Chondrocyte (in vitro differentiated cells): ENCODE measurements at places on chromosomes 2 and 18.
A peak's percentile ranks its signal among the peaks of the same experiment; 100 is the strongest.

- DNase-seq, result no peak
Measured at GRCh38 chr2:21424375-21424774, 300.6 kb downstream of the TDRD15 start.

GRCh38 chr2:224268441-224268840 lies 133.5 kb downstream of the FAM124B start:
- no peak for DNase-seq

- no peak for DNase-seq
Measured at GRCh38 chr18:50674307-50674980, 114.6 kb downstream of the MAPK4 start.

DNA sequence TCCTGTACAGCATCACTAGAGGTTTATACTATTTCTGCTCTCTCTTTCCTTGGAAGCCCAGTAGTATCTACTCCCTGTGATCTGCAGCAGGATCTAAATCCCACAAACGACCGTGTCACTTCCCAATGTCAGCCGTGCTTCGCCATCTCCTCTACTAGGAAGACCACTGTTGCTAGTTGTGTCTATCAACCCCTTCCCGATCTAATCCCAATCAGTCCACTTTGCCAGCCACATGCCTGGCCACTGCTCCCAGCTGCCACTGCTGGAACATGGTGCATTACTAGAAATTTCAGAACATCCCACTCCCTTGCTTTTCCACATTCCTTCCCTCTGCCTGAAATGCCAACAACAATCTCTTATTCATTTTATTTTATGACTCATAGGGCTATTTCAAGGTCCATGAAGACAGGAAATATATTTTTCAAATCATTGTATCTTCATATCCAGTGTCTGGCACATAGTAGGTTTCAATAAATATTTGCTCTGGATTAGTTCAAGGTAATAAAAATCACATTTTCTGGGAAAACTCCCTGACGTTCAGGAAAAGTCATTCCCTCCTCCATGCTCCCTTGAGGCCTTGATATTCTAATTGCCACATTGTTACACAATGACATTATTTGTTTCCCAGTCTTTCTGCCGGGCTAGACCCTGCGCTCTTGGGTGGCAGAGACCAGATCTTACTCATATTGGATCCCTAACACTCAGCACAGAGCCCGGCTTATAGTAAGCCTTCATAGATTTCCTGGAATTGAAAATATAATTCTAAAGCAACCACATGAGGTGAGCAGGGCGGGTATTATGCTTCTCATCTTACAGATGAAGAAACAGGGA lies 2.1 kb upstream of the TRIB2 start:
- DNase-seq, result no peak

DNA sequence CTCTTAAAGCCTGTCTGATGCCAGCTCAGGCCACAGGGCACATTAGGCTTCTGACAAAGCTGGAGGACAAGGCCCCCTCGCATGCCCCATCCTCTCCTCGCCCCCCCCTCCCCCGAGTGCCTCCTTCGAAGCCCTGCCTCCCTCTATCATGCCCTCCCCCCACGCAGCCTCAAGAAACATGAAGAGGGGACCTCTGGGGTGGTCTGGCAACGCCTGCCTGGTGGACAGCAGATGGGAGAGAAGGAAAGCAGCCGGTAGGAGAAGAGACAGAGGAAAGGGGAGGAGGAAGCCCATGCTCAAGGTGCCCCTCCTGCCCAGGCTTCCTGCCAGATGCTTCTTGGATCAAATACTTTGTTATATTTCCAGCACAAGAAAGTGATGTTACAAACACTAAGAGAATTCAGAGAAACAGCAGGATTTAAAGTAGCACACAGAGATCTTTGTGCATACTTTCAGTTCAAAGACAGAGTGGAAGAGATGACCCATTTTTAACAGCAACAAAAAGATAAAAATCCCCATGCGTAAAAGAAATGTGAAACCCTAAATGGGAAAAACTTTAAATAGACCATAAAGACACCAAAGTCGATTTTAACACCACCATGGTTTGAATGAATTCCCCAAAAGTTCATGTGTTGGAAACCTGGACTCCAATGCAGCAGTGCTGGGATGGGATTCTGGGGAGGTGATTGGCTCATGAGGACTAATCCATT lies 19.0 kb downstream of the BOK start:
- peak; percentile 39 for DNase-seq

DNA sequence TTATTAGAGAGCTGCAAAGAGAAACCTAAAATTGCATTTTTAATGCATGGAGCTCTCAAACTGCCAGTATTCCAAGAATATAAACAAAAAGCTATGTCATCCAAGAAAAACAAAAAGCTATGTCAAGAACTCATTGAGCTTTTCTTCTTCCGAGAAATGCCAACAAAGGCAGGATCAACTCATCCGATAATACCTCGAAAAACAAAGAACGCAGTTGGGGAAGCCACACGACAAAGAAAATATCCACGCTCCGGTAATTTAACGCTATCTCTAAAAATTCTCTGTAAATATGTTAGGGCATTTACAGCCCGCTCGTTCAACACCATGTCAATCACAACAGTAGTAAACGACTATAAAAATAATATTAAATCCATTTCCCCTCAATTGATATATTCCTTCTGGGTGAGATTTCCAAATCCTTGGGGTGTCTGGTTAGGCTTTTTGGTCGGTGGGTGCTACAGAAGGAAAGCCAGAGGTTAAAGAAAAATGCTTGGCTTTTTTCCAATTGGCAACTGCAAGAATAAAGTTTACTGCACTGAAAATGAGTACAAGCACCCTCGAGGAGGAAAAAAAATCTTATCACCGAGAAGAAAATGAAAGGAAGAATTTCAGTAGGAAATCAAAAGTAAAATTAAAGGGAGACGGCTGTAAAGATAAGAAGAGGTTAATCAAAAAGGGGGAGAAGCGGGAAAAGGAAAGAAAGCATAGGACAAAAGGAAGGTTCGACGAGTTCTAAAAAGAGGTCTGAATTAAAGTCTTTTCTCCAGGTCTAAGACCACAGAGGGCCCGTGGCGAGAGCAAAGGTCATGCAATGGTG lies 856 bp downstream of the TIA1 start:
- DNase-seq, result no peak

DNA sequence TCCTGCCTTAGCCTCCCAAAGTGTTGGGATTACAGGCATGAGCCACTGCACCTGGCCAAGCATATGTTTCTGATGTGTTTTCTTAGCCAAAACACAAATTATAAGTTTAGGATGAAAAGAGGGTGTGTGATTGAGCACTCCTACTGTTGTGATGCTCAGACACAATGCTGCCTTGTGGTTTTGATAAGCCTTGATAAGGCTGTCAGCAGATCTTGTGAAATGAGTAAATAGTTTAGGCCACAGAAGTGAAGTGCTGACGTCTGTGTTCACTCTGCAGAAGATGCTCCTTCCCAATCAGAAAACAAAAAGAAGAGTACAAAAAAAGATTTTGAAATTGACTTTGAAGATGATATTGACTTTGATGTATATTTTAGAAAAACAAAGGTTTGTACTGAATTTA lies 24.3 kb downstream of the NCAPH start:
- DNase-seq, result no peak

DNA sequence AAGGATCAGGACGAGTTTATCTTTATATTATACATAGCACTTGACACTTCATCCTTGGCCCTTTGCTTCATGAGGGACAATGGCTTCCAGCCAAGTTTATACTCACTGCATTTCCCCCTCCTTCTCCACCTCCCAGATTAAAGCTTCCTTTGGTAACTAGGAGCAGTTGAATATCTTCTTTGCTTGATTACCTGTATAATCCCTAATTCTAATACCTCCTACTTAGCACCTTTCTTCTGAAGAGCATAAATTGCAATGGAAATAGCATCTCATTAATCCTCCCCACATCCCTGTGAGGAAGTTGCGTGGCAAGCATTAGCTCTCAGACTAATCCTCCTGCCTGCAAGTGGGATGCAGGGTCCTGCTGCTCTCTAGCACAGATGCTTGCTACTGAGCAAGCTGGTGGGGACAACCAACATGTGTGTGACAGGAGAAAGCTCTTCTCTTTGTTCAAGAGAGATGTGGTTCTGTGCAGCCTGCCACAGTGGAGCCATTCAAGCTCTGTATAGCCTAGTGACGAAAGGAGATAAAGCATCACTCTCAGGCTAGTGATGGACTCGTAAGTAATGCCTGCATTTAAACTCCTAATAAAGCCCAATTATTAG lies 19.1 kb downstream of the KLHL14 start:
- no peak for DNase-seq

DNA sequence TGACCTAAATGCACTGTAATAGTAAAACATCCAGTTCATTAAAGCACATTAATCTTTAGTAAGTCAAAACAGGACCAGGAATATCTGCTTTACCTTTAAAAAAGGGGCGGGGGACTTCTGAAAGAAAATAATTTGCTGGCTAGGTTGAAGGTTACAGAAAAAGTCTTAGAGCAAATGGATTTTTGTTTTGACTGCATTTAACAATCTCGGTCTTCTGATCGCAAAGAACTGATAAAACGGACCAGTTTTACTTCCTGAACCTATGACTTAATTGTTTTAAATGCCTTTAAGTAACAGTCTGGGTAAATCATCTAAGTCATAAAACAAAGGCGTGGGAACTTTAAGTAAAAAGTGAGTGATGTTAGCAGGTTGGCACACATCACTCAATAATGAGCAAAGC lies 783 bp downstream of the BUB1 start:
- DNase-seq, result no peak

- DNase-seq, result no peak
Measured at GRCh38 chr18:32717126-32717525, 55.7 kb downstream of the KLHL14 start.

- no peak for DNase-seq
Measured at GRCh38 chr2:12722447-12723316, 5.9 kb downstream of the TRIB2 start.

GRCh38 chr18:46069524-46069923 lies 2.5 kb downstream of the PSTPIP2 start:
- no peak for DNase-seq
